ENCODE measurements at places on chromosomes 1 and 21. TPM values are rescaled to one million over a fixed set of nuclear protein-coding genes. Genes with fewer than 3 reads are reported as not detected.

The KRTAP10-3 gene
- total RNA-seq: not detected

The AIRE gene
- not detected for total RNA-seq

The LCE1F gene
- not detected for total RNA-seq

The NBPF19 gene
- total RNA-seq: 16.7 TPM

The REN gene
- total RNA-seq: not detected

The C1orf116 gene
- total RNA-seq: not detected

- no peak overlapping the region for H3K4me3 ChIP-seq
- H3K4me1 ChIP-seq: no peaks in the 10 kb centered on the region
- H3K27ac ChIP-seq: no peak overlapping the region
These were observed 26.4 kb downstream of the LRRC8D start for GRCh38 chr1:89847191-89847729.

DNA sequence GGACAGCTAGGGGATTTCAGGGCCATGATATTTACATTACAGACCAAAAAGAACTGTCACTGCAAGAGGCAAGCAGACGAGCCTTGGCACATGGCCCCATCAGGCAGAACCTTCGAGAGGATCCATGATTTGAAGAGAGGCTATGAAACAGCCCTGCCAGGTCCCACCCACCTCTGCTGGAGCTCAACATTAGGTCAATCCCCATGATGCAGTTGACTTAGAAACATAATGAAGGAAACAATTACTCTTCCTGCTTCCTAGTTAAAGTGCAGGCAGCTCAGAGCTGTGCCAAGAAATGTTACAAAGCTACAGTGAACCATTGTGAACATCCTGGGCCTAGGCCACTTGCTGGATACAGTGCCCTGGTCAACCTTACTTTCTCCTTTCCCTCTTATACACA is 41.7 kb upstream of the PTCH2 start:
- no peaks in the 10 kb centered on the region for H3K27me3 ChIP-seq
- H3K36me3 ChIP-seq: no peaks in the 10 kb centered on the region
- H3K4me1 ChIP-seq: no peaks in the 10 kb centered on the region
- H3K4me3 ChIP-seq: no peak overlapping the region
- H3K27ac ChIP-seq: no peak overlapping the region

DNA sequence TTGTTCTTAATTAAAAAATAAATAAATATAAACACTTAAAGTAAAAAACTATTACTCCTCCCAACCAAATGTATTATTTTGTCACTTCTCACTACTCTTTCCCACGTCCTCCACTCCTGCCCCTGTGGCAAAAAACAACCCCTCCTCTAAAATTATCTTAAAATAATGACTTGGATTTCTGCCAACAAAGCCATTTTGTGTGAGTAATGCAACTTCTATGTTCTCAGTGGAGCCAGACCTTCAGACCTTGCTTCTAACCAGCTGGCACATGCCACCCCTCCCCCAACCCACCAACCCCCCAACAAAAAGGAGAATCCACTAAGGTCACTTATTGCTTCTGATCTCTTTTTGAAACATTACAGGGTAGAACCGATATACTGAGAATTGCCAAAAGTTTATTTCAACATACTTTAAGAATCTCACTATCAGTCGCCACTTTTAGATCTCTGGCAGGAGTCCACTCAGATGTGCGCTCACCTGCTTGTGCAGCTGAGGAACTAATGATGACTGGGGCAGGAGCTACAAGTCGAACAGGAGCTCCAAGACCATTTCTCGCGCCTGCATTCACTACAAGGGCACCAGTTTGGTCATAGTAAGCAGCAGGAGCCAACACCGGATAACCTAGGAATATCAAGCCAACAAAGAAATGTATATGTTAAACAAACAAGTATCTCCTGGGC is 58.3 kb upstream of the SDC3 start:
- H3K27me3 ChIP-seq: no peaks in the 10 kb centered on the region
- no peak overlapping the region for H3K4me3 ChIP-seq
- H3K36me3 ChIP-seq: peaks cover 23% of the 10 kb centered on the region
- H3K4me1 ChIP-seq: peaks cover 22% of the 10 kb centered on the region
- DNase-seq: no peak
- no peak overlapping the region for H3K27ac ChIP-seq

DNA sequence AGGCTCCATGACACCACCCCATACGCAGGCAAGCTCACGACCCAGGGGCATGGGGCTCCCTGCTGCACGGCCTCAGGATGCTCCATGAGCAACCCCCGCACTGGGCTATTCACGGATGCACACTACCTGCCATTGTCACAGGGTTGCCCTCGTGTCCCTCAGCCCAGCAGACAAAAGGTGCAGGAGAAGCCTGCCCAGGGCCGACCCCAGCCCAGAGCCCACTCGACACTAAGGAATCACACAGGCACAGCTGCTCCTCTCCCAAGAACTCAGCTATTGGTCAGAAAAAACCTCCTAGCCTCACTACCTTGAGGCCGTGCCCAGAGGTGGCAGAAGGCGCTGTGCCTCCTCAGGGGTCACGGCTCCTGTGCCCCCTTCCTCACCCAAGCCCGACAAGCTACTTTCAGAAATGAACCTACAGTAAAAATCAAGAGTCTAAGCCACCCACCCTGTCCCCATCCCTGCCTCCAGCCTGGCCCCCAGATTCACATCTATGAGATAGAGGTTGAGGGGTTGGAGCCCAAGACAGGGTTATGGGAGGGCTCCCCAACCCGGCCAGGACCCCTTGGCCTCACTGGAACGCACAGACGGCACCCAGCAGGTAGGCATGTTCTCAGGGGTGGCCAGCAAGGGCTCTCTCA is 6.4 kb upstream of the SPATC1L start:
- peaks cover 15% of the 10 kb centered on the region for H3K36me3 ChIP-seq
- no peak overlapping the region for H3K4me3 ChIP-seq
- no peaks in the 10 kb centered on the region for H3K27me3 ChIP-seq
- H3K4me1 ChIP-seq: no peaks in the 10 kb centered on the region

- DNase-seq: no peak
- peak overlapping the region; percentile 67 for H3K27ac ChIP-seq
- H3K4me3 ChIP-seq: no peak overlapping the region
These were observed 71.3 kb upstream of the NGF start for GRCh38 chr1:115409094-115410015.

- no peak overlapping the region for H3K27ac ChIP-seq
- no peak overlapping the region for H3K4me3 ChIP-seq
- no peaks in the 10 kb centered on the region for H3K4me1 ChIP-seq
- no peaks in the 10 kb centered on the region for H3K27me3 ChIP-seq
- DNase-seq: peak; percentile 49
These were observed 33.6 kb downstream of the SPAG17 start for GRCh38 chr1:118151312-118151937.

DNA sequence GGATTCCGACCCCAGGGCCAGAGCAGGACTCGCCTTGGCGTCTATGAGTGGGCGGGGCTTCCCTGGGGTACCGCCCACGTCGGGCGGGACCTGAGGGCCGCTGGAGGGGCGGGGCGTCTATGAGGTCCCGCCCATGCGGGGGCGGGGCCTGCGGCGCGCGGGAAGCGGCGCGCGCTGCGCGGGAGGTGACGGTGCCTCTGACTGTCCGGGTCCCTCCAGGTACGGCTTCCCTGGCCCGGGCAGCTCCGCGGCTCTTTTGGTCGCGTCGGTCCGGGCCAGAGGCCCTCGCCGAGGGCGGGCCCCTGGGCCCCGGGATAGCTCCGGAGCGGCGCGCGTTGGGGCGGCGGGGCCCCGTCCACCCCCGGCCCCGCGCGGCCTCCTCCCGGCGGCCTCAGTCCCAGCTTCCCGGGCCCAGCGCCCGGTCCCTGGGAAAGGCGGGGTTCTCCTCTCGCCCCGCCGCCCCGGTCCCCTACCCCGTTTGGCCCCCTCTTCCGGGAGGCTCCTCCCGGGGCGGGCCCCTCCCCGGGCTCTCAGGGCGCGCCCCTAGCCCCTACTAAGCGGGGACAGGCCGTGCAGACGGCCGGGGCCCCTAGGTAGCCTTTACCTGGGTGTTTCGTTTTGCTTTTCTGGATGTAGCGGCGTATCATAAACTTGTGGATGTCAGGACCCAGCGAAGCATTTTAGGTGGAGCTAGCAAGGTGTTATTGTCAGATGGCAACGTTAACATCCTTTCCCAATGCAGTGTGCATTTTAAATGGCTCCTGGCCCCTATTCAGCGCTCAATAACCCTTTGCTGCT is at the start of gene CHAF1B:
Gene CHAF1B (plus strand): TSS at position 160 of the 798 bp plus-strand sequence. CDS start 745 bp downstream, outside the sequence.
- peak within 1 kb of the TSS; percentile 38 for H3K4me3 ChIP-seq
- no peaks in the 10 kb centered on the region for H3K36me3 ChIP-seq
- H3K27me3 ChIP-seq: no peaks in the 10 kb centered on the region
- H3K4me1 ChIP-seq: peaks cover 17% of the 10 kb centered on the region
- H3K27ac ChIP-seq: peak within 1 kb of the TSS; percentile 77

- no peaks in the 10 kb centered on the region for H3K36me3 ChIP-seq
- no peaks in the 10 kb centered on the region for H3K4me1 ChIP-seq
- no peak for DNase-seq
- H3K27ac ChIP-seq: peak overlapping the region; percentile 81
- no peaks in the 10 kb centered on the region for H3K27me3 ChIP-seq
These were observed 604 bp upstream of the FMN2 start for GRCh38 chr1:240090957-240091600.

GRCh38 chr1:77866296-77866695 is 22.1 kb upstream of the NEXN start:
- DNase-seq: no peak
- H3K4me1 ChIP-seq: no peaks in the 10 kb centered on the region
- no peak overlapping the region for H3K27ac ChIP-seq

- H3K27me3 ChIP-seq: no peaks in the 10 kb centered on the region
- no peak for DNase-seq
- H3K4me1 ChIP-seq: no peaks in the 10 kb centered on the region
These were observed 29.1 kb upstream of the IGSF5 start for GRCh38 chr21:39715804-39716397.

DNA sequence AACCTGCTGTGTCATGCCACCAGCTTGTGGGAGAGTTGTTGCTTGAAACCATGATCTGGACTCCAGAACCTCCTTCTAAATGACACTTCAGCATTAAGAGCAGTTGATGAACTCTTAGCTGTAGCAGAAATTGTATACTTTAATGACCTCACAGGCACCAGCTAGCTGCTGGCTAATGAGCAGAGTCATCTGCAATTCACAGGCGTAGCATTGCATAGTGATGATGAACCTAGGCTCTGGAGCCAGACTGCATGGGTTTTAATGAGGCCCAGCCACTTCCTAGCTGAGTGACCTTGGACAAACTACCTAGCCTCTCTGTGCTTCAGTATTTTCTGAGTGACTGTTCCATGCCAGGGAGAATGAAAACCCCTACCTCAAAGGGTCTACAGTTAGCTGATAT is 407.1 kb downstream of the LMO4 start:
- H3K27me3 ChIP-seq: no peaks in the 10 kb centered on the region
- H3K4me3 ChIP-seq: no peak overlapping the region
- DNase-seq: no peak
- H3K4me1 ChIP-seq: no peaks in the 10 kb centered on the region
- no peak overlapping the region for H3K27ac ChIP-seq

- no peak overlapping the region for H3K4me3 ChIP-seq
- DNase-seq: no peak
- peaks cover 80% of the 10 kb centered on the region for H3K4me1 ChIP-seq
- no peak overlapping the region for H3K27ac ChIP-seq
- no peaks in the 10 kb centered on the region for H3K27me3 ChIP-seq
- peaks cover 28% of the 10 kb centered on the region for H3K36me3 ChIP-seq
These were observed 9.0 kb downstream of the ARHGEF2 start for GRCh38 chr1:155969377-155969791.

DNA sequence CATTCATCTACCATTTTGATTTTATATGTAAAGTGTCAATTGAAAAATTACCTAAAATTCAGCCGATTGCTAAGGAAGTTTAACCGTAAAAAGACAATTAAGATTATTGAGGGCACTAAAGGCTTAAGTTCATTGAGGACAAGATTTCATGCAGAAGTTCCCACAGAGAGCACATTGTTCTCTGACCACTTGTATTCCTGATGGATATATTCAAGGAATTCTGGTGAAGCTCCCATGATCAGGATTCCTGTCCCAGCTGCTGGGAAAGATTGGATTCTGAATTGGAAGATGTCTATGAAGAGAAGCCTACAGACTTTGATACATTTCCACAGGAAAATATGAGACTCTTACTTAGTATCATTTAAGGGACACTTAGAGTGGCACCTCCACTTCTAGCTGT is 209.2 kb upstream of the KCTD3 start:
- H3K4me1 ChIP-seq: no peaks in the 10 kb centered on the region
- H3K4me3 ChIP-seq: no peak overlapping the region
- H3K36me3 ChIP-seq: no peaks in the 10 kb centered on the region
- no peak for DNase-seq
- no peak overlapping the region for H3K27ac ChIP-seq
- no peaks in the 10 kb centered on the region for H3K27me3 ChIP-seq

- no peak overlapping the region for H3K27ac ChIP-seq
- no peaks in the 10 kb centered on the region for H3K4me1 ChIP-seq
- no peak overlapping the region for H3K4me3 ChIP-seq
- H3K36me3 ChIP-seq: peaks cover 24% of the 10 kb centered on the region
- no peaks in the 10 kb centered on the region for H3K27me3 ChIP-seq
These were observed 14.5 kb upstream of the SELENON start for GRCh38 chr1:25785333-25786067.

Measured in tibial nerve (tissue), 4 donors.